Left ventricle myocardium superior (tissue), 1 donor: ENCODE measurements at places on chromosomes 1 and 21.

DNA sequence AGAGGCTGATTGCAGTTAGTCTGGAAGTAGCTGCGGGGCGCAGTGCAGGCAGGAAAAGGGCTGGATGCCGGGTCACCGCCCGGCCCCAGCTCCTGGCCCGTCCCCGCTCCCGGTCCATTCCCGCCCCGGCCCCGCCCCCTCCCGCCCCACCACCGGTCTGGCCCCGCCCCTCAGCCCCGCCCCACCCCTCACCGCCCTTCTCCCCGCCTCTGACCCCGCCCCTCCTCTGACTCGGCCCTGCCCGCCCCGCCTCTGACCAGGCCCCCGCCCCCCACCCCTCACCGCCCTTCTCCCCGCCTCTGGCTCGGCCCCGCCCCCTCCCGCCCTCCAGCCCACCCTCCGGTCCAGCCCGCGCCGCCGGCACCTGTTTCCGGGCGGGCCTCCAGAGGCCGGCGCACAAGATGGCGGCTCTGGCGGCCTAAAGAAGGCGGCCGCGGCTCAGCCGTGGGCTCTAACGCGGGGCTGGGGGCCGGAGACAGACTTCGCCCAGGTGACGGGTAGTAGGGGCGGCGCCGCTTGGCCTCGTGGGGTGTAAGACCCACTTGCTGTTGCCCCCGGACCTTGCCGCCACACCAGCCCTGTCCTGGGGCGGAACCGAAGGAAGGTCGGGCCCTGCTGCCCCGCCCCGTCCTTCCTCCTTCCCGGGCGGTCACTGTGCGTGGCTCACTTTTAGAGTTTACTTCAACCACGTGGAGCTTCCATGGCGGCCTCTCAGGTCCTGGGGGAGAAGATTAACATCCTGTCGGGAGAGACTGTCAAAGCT lies at the start of gene UBIAD1:
UBIAD1 (plus strand) TSS at position 367 of the 763 bp plus-strand sequence; CDS start at position 701, 334 bp downstream.
- DNase-seq = peak; percentile 91

- no peak for DNase-seq
Observed at GRCh38 chr1:66275083-66275482, 258.9 kb upstream of the SGIP1 start.

GRCh38 chr1:1069711-1070676 lies 4.1 kb downstream of the RNF223 start:
- DNase-seq = no peak

DNA sequence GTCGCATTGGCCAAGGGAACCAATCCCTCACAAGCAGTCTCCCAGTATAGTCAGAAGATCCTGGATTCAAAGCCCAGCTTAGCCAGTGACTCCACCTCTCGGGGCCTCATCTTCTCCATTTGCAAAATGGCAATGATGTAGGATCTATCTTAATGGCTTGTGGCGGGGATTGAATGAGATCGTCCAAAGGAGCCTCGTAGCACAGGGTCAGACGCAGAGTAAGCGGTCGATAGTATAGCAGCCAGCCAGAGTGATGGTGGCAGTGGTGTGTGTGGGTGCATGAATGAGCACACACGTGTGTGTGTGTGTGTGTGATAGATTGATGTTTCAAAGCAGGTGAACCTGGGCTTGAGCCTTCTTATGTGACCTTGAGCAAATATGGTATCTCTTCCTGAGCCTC lies 79.8 kb upstream of the WNT4 start:
- no peak for DNase-seq
